NCI-H1436 (cell line): ENCODE measurements at places on chromosomes 2 and 18.

- DNase-seq, result no peak
Measured at GRCh38 chr2:101306410-101306809, 2.1 kb downstream of the RNF149 start.

DNA sequence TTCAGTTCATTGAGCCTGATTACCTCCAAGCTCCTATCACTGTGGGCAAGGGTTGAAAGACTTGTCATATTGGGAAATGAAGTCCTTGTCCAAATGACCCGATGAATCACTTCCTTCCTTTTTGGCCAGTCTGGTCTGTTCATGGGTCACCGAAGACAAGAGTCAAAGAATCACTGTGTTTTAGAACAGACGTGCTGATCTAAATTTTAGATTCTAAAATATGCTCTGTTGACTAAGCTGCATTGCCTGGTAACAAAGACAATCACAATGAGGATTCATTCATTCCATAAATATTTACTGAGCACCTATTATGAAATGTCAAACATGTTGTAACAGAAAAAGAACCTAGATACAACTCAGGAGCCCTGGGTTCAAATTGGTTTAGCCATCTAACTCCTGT lies 99.4 kb upstream of the RND3 start:
- DNase-seq, result no peak

DNA sequence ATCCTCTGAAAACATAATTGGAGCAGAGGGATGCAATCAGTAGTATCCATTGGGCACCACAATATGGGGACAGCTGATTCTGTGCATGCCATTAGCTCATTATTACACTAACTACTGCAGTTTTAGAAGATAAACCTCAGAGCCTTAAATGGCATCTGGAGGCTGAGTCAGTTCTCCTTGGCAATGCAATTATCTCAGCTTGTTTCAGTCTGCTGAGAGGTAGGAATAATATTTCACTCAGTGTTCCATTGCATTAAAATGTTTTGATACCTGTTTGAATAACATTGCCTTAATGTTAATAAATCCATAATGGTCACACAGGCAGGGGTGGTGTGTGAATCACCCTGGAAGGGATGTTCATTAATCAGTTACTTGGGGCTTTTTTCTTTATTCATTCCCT lies 309.6 kb downstream of the LRRTM1 start:
- no peak for DNase-seq

- DNase-seq, result no peak
Measured at GRCh38 chr18:23871410-23871809, 143.1 kb upstream of the TTC39C start.

GRCh38 chr2:240997141-240997855 lies 1.1 kb upstream of the SNED1 start:
- DNase-seq, result no peak
